ENCODE measurements at places on chromosomes 5 and 9.

DNA sequence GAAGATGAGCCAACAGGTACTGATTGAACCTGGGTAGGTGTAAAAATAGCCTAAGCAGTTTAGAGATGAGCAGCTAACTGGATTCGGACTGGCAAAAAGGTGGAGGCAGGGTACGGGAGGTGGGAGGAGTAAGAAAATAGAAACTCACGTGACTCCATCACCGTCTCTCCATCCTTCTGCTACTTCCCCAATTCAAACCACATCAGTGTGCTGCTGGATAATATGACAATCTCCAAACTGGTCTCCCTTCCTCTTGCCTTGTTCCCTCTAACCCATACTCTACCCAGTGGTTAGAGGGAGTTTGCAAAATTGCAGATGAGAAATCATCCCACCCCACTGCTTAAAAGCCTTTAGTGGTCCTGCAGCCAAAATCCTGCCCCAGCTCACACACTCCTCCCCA, 42.7 kb downstream of the RIGI start:
- no peak for DNase-seq

GRCh38 chr5:83540105-83540504, 68.6 kb downstream of the VCAN start:
- DNase-seq = no peak

DNA sequence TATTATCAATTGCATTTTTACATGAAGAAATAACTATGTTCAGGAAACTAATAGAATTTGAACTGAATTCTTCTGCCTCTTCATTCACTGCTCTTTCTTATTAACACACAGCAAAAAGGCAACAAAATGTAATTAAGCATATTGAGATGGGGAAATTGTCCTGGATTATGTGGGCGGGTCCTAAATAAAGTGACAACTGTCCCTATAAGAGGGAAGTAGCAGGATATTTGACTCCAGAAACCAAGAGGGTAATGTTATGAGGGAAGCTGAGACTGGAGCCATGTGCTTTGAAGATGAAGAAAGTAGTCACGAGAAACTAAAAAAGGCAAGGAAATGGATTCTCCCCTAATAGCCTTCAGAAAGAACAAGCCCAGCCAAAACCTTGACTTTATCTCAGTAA, 311.2 kb upstream of the PIK3R1 start:
- DNase-seq = no peak

- no peak for DNase-seq
These were observed 256.7 kb downstream of the ARRDC3 start for GRCh38 chr5:91126448-91126847.
